ENCODE measurements at places on chromosomes 2 and 18.

- no peak for DNase-seq
These were observed 14.3 kb downstream of the POLR2D start for GRCh38 chr2:127843677-127844076.

DNA sequence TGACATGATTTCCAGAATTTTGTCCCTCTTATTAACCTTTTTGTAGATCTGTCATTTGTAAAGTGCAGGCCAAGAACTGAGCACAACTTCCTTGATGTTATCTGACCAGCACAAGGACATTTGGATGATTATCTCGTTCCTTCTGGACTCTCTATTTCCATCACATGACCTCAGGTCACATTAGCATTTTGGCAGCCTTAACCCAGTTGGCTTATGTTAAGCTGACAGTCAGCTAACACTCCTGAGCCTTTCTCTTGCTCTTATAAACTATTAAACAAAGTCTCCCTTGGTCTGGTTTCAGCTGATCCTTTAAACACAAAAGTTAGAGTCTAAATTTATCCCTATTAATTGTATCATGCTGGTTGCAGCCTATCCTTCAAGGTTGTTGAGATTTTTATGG lies 167.2 kb upstream of the RBBP8 start:
- DNase-seq: no peak

DNA sequence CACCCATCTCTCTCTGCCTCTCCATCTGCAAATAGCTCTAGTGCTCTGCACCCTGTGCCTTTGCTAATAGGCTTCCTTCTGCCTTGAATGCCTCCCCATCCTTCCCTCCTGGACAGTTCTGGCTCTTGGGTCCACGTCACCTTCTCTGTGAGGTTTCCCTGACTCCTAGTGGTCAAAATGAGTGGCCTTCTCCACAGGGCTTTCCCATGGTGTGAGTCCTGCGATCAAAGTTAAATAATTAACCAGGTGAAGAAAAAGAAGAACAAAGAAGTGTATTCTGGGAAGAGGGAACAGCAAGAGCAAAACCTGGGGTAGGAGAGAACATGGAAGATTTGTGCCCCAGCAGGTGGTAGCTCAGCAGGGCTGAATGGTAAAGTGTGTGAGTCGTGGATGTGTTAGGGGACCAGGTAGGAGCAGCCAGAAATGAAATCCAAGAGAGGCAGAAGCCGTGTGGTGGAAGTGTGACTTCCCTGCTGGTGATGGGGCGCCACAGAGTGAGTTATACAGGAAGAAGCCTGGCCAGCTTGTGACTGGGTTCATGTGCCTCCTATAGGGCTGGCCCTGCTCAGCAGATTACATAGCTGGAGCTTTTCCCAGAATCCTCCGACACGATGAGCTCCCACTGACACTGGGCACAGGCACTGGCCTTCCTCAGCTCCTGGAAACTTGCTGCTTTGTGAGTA lies 93.8 kb upstream of the LDAH start:
- no peak for DNase-seq

GRCh38 chr2:101627285-101628029 lies 70.0 kb upstream of the MAP4K4 start:
- DNase-seq: no peak

All from spleen (tissue), 13 donors.